Endothelial cell of umbilical vein (primary cell): ENCODE measurements at places on chromosomes 3 and 15. TPM values are rescaled to one million over a fixed set of nuclear protein-coding genes. Genes with fewer than 3 reads are reported as not detected.

The RTP1 gene
- total RNA-seq, result not detected in 2 replicates

The RPUSD2 gene
- 10.6 and 11.4 TPM in 2 replicates for total RNA-seq

The TF gene
- 0.21 and 0.69 TPM in 2 replicates for total RNA-seq

The REC114 gene
- not detected in 2 replicates for total RNA-seq

The CACNA2D2 gene
- not detected in 2 replicates for total RNA-seq

The MORC1 gene
- not detected in 2 replicates for total RNA-seq

The STX19 gene
- total RNA-seq, result not detected in 2 replicates

The LPP gene
- 136 and 153 TPM in 2 replicates for total RNA-seq

The PPM1L gene
- total RNA-seq, result 2.3 and 2.9 TPM in 2 replicates

The ITGA11 gene
- 0.18 and 0.58 TPM in 2 replicates for total RNA-seq

The FETUB gene
- total RNA-seq, result not detected in 2 replicates

The MOBP gene
- total RNA-seq, result 0.44 and 2.0 TPM in 2 replicates

The LEKR1 gene
- total RNA-seq, result 0.21 and 0.64 TPM in 2 replicates

The ABHD5 gene
- total RNA-seq, result 17.1 and 21.2 TPM in 2 replicates

The LRRC15 gene
- not detected in 2 replicates for total RNA-seq

The LRTM1 gene
- total RNA-seq, result not detected in 2 replicates

The ZNF592 gene
- 21.1 and 22.3 TPM in 2 replicates for total RNA-seq

The PIGZ gene
- 5.1 and 6.0 TPM in 2 replicates for total RNA-seq

The ZCWPW2 gene
- total RNA-seq, result 0.40 TPM in 1 of 2 replicates, not detected in the other

The CDC25A gene
- total RNA-seq, result 18.4 and 19.0 TPM in 2 replicates

The TUSC7 gene
- total RNA-seq, result not detected in 2 replicates

The TMIE gene
- 0.18 and 0.27 TPM in 2 replicates for total RNA-seq

The SETD2 gene
- 36.2 and 41.4 TPM in 2 replicates for total RNA-seq

The FURIN gene
- total RNA-seq, result 131 and 145 TPM in 2 replicates

The SYNPR gene
- total RNA-seq, result not detected in 2 replicates

The SLCO2A1 gene
- 1.4 and 2.7 TPM in 2 replicates for total RNA-seq

The NOX5 gene
- total RNA-seq, result 0.07 TPM in 1 of 2 replicates, not detected in the other

The MESP2 gene
- total RNA-seq, result 0.42 TPM in 1 of 2 replicates, not detected in the other

The CELSR3 gene
- total RNA-seq, result 0.46 and 0.71 TPM in 2 replicates

The GOLGA8T gene
- total RNA-seq, result not detected in 2 replicates

The C3orf49 gene
- not detected in 2 replicates for total RNA-seq

The MED12L gene
- 0.23 and 0.27 TPM in 2 replicates for total RNA-seq

The HGD gene
- total RNA-seq, result 0.22 and 0.44 TPM in 2 replicates

The TTC21A gene
- total RNA-seq, result 6.3 and 7.8 TPM in 2 replicates

The GOLGA6A gene
- total RNA-seq, result not detected in 2 replicates

The CRELD1 gene
- 21.6 and 27.3 TPM in 2 replicates for total RNA-seq

The HMCES gene
- total RNA-seq, result 38.9 and 40.8 TPM in 2 replicates

The TJP1 gene
- 128 and 133 TPM in 2 replicates for total RNA-seq

The SYNM gene
- 10.2 and 20.4 TPM in 2 replicates for total RNA-seq

The GP5 gene
- 0.11 TPM in 1 of 2 replicates, not detected in the other for total RNA-seq

The CLDN18 gene
- not detected in 2 replicates for total RNA-seq

The HRH1 gene
- 16.2 and 22.0 TPM in 2 replicates for total RNA-seq

The SLC12A8 gene
- total RNA-seq, result 0.86 and 0.97 TPM in 2 replicates

The GOLGA6L7 gene
- total RNA-seq, result not detected in 2 replicates
